ENCODE measurements at places on chromosomes 4 and X.

DNA sequence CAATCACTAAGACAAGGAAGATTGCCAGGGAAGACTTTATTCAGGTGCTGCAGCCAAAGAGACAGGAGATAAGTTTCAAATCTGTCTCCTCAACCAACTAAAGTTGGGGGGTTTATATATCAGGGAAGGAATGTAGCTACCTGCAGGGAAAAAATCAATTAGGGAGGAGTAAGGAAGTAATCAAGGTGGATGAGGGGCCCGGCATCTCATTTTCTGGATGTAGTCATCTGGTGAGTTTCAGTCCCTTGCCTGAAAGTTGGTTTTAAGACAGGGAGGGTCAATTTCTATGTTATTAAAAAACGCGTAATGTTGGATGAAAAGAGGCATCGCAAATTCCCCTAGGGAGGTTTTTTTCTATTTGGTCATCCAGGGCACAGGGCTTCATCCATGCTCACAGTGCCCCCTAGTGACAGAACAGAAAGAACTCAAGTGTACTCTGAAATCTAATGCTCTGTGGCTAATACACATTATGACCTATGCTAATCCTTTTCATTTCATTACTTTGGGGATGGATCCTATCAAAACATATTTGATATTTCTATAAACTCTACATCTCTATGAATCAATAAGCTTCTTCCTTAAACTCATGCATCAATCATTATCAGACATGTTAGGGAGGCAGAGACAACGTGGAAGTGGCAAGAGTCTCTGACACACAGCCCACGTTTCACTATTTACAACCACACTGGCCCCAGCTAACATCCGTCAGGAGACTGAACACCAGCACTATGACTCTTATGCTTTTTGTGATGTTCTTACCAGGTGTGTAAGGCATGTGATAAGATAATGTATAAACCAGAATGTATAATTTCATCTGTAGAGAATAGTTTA, 1577.0 kb upstream of the TENM3 start:
- no peak for DNase-seq

DNA sequence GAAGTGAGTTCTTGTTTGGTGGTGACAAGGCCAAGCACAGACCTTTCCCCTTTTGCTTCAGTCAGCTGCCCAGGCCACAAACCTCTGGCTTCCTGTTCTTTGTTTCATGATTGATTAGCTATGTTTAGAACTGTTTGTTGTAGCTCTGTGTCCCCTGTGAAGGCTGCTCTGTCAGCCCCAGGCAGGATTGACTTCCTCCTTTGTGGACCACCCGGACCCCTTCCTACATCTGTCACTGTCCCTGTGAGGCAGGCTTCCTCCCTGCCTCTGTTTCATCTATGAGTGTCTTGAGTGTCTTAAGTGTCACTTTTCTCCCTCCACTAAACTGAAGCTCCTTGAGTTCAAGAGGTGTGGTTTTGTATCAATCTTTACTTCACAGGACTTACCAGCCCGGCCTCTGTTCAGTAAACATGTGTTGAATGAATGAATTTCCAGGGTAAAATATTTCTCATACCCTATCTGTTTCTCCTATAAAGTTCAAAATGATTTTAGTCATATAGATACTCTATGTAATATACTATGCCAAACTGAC, 83.5 kb downstream of the ZNF674 start:
- DNase-seq: no peak

GRCh38 chrX:133056341-133056740, 40.6 kb downstream of the USP26 start:
- DNase-seq: no peak

DNA sequence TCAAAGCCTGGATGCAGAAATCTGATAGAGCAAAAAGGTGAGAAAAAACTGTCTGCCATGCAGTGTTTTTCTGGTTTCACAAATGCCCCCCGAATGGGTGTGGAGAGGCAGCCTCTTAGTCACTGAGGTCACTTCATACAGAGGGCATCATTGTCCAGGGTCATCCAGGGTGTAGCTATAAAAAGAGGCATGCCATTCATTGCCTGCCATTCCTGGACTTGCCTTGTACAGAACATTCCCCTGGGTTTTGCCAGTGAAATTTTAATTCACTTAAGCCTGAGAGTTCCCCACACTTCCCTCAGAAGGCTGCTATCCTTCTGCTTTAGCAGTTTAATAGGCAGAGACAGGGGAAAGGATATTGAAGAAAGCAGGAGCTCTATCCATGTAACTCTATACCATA, 230.3 kb downstream of the UNC5C start:
- no peak for DNase-seq

DNA sequence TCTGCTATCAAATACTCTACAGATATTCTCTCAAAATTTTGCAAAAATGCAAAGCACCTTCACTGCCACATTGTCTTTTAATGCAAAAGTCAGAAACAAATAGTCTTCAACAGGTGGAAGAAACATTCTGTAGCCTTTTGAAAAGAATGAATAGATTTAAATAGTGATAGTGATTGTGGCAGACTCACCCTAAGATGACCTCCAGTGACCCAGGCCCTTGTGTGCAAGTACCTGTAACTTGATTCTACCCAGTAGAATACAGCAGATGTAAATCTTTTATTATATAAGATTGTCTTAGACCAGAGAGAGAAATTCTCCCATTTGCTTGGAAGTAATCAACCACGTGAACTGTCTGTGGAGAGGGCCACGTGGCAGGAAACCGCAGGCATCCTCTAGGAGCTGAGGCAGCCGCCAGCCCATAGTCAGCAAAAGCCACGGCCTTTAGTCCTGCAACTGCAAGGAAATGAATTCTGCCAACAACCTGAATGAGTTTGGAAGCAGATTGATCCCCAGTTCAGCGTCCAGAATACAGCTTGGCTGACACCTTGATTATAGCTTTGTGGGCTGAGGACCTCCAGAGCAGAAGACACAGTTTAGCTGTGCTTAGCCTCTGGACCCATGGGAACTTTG, 272.5 kb downstream of the ARHGAP10 start:
- no peak for DNase-seq

DNA sequence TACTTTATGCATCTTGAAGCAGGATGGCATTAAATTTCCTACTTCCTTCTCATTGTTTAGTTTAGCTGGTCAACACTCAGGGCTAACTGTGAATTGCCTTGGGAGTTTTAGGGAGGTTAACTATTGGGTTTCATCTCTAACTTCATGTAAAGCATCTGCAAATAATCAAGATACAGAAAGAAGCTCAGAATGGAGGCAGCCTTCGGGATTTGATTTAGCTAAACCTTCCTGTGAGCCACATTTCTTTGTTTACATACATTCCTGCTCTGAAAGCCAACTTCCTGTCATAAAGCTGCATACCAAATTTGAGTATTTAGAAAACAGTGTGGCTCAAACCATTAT, 131.7 kb upstream of the PCDH18 start:
- no peak for DNase-seq

DNA sequence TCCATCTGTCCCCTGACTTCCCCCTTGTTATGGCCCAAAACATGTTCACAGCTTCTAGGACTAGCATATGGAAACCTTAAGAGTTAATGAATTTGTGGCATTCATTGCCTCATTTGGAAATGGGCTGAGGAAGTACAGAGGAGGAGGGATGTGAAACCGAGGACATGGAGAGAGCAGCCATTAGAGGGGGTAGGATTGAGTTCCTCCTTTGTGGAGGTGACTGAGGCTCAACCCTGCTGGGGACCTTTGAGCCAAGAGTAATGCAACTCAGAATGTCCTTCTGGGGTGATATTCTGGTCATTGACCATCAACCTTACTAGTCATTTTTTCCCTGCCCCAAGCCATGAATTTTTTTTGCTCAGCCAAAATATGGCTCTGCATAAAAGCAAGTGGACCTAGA, 109.4 kb downstream of the ZNF518B start:
- no peak for DNase-seq

- no peak for DNase-seq
Measured at GRCh38 chrX:145910017-145910416, 92.4 kb downstream of the SLITRK2 start.

DNA sequence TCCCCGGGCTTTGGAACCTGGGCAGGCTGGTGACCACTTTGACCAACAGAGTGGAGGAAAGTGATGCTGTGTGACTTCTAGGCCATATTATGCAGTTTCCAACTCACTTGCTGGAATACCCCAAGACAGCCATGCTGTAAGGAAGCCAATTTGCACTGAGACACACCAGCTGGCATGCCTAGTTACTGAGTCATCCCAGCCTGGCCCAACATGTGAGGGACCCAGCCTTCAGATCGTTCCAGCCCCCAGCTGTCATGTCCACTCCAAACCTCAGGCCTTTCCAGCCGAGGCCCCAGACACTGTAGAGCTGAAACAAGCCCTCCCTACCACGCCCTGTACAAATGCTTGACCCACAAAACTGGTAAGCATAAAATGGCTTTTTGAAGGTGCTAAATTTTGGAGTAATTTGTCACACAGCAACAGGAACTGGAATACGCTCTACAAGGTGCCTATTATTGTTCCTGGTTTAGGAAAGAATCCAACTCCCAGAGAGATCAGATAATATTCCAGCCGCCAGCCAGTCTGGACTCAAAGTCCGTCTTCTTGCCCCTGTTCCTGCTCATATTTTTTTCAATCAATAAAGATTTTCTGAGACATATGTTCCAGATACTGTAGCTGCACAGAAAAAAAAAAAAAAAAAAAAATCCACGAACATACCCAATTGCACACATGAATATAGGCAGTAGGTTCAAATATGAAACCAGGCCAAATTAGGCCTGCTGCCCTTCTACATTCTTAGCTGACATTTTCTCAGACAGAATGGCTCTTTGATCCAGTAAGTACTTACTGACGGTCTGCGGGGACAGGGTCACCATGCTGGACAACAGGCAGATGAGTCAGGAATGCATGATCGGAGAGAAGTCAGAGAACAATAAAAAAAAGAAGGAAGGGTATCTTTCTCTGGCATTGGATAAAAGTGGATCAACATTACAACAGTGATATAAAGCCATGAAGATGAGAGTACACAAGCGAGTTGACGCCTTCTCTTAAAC, 35.1 kb downstream of the SH3KBP1 start:
- DNase-seq: peak; percentile 32

GRCh38 chr4:55524844-55525571, 21.7 kb downstream of the CLOCK start:
- DNase-seq: no peak

GRCh38 chrX:8404471-8404870, 60.2 kb upstream of the VCX3B start:
- DNase-seq: peak; percentile 41

DNA sequence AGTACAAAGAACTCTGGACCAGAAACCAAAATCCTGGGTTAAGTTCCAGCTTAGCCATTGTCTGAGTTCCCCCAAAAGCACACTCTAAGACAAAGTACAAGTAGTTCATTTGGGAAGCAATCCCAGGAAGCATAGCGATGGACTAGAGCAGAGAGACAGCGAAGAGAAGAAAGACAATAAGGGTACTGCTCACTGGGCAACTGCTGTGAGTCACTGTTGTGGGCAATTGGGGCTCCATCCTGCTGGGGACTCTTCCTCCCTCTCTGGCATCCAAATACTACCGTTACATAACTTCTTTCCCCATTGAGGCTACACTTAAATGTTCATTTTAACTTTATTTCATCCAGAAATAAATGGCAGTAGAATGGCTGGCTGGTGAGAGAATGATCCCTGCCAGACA, 14.1 kb downstream of the SRPX start:
- DNase-seq: no peak

- DNase-seq: no peak
Measured at GRCh38 chr4:67234296-67234695, 311.0 kb downstream of the CENPC start.

- no peak for DNase-seq
Measured at GRCh38 chr4:6961496-6962210, 52.0 kb downstream of the TBC1D14 start.

GRCh38 chr4:21469438-21470300, 478.9 kb downstream of the KCNIP4 start:
- DNase-seq: no peak

DNA sequence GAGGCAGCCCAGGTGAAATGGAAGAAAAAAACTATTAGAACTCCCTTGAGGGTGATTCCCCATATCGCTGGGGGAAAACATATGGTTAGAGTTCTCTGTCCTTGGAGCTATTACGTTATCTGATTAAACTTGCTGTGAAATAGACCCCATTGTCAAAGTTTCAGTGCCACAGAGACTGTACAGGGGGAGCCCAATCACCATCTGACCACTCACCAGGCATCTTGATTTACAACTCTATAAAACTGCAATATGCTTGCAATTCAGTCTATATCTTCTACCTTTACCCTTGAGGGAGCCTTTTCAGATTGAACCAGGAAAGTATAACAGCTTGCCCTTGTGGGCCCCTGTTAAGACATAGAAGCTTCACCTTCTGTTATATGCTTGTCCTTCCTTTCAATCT, 18.2 kb downstream of the TMEM255A start:
- no peak for DNase-seq

DNA sequence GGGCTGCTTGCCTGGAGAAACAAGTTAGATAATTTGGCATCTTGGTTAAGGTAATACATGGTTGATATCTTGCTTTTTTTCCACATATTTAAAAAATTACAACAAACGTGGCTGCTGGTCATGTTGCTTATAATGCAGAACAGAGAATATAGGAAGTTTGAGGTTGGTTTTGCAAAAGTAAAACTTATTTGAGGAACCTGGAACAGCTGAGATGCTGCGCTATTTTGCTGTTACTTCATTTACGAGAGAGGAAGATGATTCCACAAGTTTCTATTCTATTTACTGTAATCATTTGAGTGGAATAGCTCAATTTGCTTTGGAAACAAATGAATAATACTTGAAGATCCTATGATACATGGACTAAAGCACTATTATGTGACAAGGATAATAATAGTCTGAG, 118.9 kb downstream of the TMA16 start:
- no peak for DNase-seq

GRCh38 chrX:95949588-95949987, 735.1 kb upstream of the DIAPH2 start:
- no peak for DNase-seq

- DNase-seq: no peak
Measured at GRCh38 chr4:113697429-113697828, 64.1 kb downstream of the CAMK2D start.

- DNase-seq: no peak
Measured at GRCh38 chr4:174340714-174341113, 57.0 kb downstream of the CEP44 start.

DNA sequence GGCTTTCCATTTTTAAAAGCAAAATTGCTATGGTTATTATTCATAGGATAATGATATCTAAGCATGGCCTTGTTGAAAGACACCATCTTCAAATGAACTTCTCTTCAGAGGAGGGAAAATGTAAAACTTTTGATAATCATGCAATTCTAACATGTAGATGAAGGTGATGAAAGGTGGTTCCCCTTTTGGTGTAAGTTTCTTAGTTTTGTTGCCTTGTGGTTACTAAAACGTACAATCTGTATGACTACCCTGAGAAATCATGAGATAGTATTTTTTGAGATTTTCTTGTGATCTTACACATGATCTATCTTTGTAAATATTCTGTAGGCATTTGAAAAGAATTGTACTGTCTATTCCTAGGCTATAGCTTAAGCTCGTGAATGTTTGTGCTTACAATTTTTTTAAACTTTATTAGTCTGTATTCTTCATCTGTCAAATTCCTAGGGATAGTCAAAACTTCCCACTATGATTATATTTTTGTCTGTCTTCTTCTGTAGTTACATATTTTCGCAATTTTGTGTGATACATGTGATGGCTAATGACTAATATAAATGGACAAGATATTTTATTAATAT, 47.5 kb downstream of the PTPN13 start:
- no peak for DNase-seq
